Suppressor macrophage treated with lipopolysaccharide for 4 hours (primary cell): ENCODE measurements at places on chromosomes 5 and 9.
A peak's percentile ranks its signal among the peaks of the same experiment; 100 is the strongest.

DNA sequence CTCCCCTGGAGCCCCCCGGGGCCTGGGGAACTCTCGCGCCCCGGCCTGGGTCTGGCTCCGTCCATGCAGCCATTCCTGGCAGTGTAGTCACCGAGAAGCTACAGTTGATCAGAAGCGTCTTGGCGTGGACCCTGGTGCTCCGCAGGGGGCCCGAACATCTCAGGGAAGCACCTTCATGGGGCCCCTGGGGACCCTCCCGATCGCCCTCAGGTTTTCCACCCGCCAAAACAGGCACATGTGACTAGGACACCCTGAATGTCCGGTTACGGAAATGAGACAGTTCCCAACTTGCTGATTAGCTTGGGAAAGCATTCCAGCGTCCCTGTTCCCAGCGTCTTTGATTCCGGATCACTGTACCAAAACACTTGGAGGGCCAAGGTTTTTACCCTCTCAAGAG, 472 bp downstream of the FBXO4 start:
- DNase-seq, result peak; percentile 12

DNA sequence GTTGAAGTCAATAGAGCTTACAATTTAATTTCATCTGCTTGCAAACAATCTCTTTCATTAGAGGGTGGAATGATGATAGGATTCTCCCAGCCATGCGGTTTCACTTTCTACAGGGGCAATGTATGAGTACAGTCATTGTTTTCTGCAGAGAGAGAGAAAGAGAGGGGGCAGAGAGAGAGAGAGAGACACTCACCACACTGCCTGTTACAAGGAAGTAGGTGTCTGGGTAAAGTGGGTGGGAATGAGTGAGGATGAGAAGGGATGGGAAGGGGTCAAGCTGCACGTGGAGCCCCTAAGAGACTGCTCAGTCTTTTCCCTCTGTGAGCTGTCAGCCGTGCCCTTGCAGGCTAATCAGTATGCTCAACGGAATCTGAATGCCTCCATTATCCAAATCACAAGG, 454.3 kb downstream of the KDM4C start:
- DNase-seq, result peak; percentile 9

- DNase-seq, result no peak
Observed at GRCh38 chr5:103117471-103117991, 2.4 kb downstream of the GIN1 start.

GRCh38 chr5:76811214-76811613, 7.6 kb upstream of the F2RL1 start:
- no peak for DNase-seq

DNA sequence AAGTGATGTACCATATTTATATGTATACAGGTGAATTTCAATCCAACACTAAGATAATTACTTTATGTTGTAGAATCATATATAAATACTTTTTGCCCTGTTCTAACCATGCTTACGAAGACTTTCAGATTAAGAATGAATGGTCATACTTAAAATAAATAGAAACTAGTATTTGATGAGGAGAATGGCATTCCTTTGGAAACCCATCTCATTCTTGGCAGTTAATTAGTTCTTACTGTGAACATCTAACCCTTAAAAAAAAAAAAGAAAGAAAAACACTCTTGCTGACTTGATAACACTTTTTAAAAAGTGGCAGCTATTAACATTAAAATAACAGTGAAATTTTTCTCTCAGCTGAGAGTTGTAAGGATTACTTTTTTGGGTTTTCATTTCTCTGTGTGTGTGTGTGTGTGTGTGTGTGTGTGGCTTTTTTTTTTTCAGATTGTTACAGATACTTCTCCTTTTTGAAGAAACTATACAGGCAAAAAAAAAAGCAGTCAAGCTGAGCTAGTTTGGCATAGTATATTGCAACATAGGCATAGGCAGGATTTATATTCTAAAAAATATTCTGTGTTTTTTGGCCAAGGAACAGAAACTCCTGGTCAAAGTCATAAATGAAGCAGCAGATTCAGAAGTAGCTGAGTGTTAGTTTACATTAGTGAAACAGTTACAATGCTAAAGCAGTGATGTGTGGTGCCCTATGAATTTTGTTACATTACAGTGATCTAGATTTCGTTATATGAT, 163.5 kb downstream of the CD180 start:
- peak; percentile 76 for DNase-seq

GRCh38 chr5:112708103-112708622, 29.5 kb upstream of the APC start:
- DNase-seq, result peak; percentile 21

DNA sequence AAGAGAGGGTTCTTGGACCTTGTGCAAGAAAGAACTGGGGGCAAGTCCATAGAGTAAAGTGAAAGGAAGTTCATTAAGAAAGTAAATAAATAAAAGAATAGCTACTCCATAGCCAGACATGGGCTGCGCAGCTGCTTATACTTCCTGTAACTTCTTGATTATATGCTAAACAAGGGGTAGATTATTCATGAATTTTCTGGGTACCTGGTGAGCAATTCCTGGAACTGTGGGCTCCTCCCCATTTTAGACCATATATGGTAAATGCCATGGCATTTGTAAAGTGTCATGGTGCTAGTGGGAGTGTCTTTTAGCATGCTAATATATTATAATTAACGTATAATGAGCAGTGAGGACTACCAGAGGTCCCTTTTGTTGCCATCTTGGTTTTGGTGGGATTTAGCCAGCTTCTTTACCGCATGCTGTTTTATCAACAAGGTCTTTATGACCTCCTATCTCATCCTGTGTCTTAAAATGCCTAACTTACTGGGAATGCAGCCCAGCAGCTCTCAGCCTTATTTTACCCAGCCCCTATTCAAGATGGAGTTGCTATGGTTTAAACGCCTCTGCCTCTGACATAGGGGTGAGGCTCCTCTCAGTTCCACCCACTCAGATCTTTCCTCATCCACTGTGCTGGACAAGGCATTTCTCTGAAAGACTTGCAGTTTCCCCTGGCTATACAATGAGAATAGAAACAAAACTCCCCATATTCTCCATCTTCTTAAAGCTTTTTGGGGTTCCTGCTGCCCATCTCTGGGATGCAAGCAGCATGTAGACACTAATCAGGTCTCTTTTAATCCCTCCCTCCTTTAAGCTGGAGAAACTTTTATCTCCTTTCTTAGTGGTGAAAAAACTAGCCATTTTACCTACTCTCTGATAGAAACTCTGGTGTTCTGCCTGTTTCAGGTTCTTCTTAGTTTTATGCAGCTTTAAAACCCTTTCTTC, 91.2 kb downstream of the ARRDC3 start:
- peak; percentile 43 for DNase-seq

GRCh38 chr9:119375892-119376291, 6.7 kb upstream of the BRINP1 start:
- DNase-seq, result peak; percentile 21
